Ovary (tissue), 10 donors: ENCODE measurements at places on chromosomes 1 and 21. TPM values are rescaled to one million over a fixed set of nuclear protein-coding genes. Genes with fewer than 3 reads are reported as not detected.

GNG12 gene
- total RNA-seq, result 84.4 TPM

PTTG1IP gene
- total RNA-seq, result 226 TPM

CA6 gene
- total RNA-seq, result not detected

TRIM46 gene
- not detected for total RNA-seq

SELP gene
- 5.2 TPM for total RNA-seq

IL20 gene
- not detected for total RNA-seq

KCNE2 gene
- 0.48 TPM for total RNA-seq

GRCh38 chr1:77175230-77175844 is 43.9 kb downstream of the PIGK start:
- no peaks in the 10 kb centered on the region for H3K36me3 ChIP-seq
- no peak overlapping the region for H3K4me3 ChIP-seq
- no peak overlapping the region for H3K27ac ChIP-seq

- no peaks in the 10 kb centered on the region for H3K4me1 ChIP-seq
- H3K27me3 ChIP-seq, result no peaks in the 10 kb centered on the region
- no peak for DNase-seq
- H3K27ac ChIP-seq, result no peak overlapping the region
- H3K36me3 ChIP-seq, result no peaks in the 10 kb centered on the region
- H3K4me3 ChIP-seq, result no peak overlapping the region
Observed at GRCh38 chr1:203985044-203985443, 87.9 kb upstream of the SOX13 start.

- H3K27ac ChIP-seq, result no peak overlapping the region
- H3K36me3 ChIP-seq, result no peaks in the 10 kb centered on the region
- no peaks in the 10 kb centered on the region for H3K4me1 ChIP-seq
- no peak for DNase-seq
- no peaks in the 10 kb centered on the region for H3K27me3 ChIP-seq
Observed at GRCh38 chr1:60797351-60797750, 285.0 kb upstream of the NFIA start.

GRCh38 chr1:197424380-197424779 is 156.3 kb downstream of the CRB1 start:
- DNase-seq, result no peak
- H3K27ac ChIP-seq, result no peak overlapping the region
- no peaks in the 10 kb centered on the region for H3K36me3 ChIP-seq
- H3K4me3 ChIP-seq, result no peak overlapping the region
- peaks cover 1% of the 10 kb centered on the region for H3K4me1 ChIP-seq
- no peaks in the 10 kb centered on the region for H3K27me3 ChIP-seq

DNA sequence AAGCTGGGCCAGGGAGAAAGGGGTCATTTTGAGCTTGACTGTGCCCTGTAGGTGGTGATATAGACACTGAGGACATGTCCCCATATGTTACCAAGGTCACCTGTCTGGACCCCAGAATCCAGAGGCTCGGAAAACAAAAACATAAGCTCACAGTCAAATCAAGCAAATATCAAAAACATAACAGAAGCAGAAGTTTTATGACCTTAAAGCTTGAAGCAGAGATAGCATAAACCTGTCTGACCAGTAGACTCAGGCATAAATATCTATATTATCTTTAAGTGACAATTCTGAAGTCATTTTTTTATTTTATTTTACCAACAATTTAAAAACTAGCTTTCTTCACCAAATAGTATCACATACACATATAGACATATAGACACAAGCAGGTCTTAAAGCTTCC is 32.8 kb upstream of the RHOU start:
- H3K27me3 ChIP-seq, result no peaks in the 10 kb centered on the region
- no peaks in the 10 kb centered on the region for H3K36me3 ChIP-seq
- H3K4me3 ChIP-seq, result no peak overlapping the region

DNA sequence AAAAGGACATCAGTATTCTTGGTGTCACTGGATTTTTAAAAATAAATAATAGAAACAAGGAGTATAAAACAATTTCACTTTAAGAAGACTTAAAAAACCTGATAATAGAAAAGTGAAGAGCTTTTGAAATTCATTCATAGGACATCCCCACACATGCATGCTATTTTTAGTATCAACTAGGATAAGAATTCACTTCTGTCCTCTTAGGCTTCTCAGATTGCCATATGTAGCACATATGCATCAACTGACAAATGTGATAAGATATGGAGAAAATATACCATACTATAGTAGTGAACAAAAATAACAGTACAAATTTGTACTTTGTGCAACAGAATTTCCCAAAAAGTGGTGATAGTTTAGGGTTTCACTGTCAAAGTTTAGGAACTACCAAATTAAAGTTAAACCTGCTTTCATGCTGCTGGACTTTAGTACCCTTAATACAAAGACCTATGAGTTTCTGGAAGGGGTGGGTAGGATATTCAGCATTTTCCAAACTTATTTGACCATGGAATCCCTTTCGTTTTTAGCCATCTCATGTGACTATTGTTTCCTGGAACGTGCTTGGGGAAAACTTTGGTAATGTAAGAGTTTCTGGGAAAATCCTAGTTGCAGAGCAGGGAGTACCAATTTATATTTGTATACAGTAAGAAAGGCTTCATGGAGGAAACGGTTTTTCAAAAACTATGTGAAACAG is 19.8 kb downstream of the RPRD2 start:
- DNase-seq, result no peak
- H3K4me3 ChIP-seq, result no peak overlapping the region
- H3K36me3 ChIP-seq, result no peaks in the 10 kb centered on the region
- H3K27me3 ChIP-seq, result no peaks in the 10 kb centered on the region
- peaks cover 7% of the 10 kb centered on the region for H3K4me1 ChIP-seq

DNA sequence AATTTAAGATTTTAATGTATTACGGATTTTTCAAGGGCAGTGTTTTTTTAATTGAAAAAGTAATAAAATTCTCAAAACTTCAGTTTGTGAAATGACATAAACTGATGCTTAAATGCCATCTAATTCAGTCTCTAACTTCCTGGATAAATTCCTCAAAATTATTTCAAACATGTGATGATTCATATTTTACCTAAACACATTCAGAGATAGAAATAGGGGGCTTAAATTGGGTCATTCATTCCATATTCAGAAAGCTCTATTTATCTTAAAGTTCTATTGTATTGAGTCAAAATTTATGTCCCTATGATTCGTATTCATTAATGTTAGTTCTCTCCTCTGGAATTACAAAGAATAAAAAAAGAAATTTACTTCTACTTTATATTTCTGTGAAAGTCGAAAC is 713.6 kb upstream of the CHRM3 start:
- no peak overlapping the region for H3K27ac ChIP-seq
- H3K4me1 ChIP-seq, result no peaks in the 10 kb centered on the region
- no peaks in the 10 kb centered on the region for H3K36me3 ChIP-seq
- H3K27me3 ChIP-seq, result no peaks in the 10 kb centered on the region
- no peak overlapping the region for H3K4me3 ChIP-seq

DNA sequence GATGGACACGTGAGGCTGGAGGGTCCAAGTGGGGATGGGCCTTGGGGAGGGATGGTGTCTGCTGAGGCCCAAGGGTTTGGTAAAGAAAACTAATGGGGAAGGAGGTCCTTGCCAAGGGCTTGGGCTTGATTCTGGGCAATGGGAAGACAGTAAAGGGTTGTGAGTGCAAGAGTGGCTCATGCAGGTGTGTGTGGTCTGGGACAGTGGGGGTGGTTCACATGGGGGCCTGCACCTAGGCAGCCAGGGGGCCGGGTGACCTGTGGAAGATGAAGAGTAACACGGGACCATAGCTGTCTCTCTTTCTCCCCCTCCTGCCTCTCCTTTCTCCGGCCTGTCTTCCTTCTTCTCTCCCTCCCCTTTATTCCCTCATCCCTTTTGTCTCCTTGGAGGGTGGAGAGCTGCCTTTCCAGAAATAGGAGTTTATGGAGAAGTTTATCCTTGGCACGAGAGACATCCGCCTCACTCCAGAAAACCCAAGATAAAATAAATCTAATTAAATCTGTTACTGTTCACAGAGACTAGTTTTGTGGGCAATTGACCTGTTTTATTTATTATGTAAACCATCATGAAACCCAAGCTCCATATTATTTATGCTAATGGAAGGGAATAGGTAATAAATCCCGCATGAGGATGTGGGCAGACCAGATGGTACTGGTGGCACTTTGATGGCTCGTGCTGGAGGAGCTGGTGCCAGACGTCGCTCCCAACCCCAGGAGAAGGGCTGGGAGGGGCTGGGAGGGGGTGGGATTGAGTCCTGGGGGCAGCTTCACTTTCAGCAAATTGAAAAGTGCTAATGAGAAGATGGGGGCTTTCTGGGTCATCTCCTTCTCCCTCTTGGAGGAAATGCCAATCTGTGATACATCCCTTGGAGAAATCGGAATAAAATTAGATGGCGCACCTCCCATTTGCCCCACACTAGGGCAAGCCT is 272.9 kb upstream of the CSF3R start:
- DNase-seq, result no peak
- H3K27me3 ChIP-seq, result no peaks in the 10 kb centered on the region
- H3K4me1 ChIP-seq, result no peaks in the 10 kb centered on the region
- no peaks in the 10 kb centered on the region for H3K36me3 ChIP-seq

- H3K4me1 ChIP-seq, result peaks cover 15% of the 10 kb centered on the region
- DNase-seq, result no peak
- no peak overlapping the region for H3K4me3 ChIP-seq
- H3K27me3 ChIP-seq, result no peaks in the 10 kb centered on the region
- H3K27ac ChIP-seq, result no peak overlapping the region
- no peaks in the 10 kb centered on the region for H3K36me3 ChIP-seq
Observed at GRCh38 chr1:91833946-91834345, 52.0 kb downstream of the TGFBR3 start.

GRCh38 chr21:45397381-45397780 is 7.6 kb upstream of the COL18A1 start:
- H3K27me3 ChIP-seq, result no peaks in the 10 kb centered on the region
- H3K4me3 ChIP-seq, result no peak overlapping the region
- no peak for DNase-seq
- no peaks in the 10 kb centered on the region for H3K4me1 ChIP-seq

DNA sequence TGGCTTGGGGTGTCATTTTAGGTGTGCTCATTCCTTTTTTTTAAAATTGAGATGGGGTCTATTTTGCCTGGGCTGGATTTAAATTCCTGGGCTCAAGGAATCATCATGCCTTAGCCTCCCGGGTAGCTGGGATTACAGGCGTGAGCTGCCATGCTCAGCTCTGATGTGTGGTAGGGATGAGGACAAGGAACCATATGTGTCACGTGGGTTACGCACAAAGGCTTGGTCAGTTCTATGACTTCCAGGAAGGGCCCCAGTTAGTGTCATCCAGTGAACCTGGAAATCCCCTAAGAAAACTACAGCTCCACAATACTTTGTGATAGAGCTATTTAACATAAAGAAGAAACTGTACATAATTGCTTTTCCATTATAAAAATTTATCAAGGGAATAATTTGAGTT is 6.7 kb upstream of the METTL25B start:
- peaks cover 10% of the 10 kb centered on the region for H3K4me1 ChIP-seq
- no peak for DNase-seq
- H3K27ac ChIP-seq, result no peak overlapping the region

DNA sequence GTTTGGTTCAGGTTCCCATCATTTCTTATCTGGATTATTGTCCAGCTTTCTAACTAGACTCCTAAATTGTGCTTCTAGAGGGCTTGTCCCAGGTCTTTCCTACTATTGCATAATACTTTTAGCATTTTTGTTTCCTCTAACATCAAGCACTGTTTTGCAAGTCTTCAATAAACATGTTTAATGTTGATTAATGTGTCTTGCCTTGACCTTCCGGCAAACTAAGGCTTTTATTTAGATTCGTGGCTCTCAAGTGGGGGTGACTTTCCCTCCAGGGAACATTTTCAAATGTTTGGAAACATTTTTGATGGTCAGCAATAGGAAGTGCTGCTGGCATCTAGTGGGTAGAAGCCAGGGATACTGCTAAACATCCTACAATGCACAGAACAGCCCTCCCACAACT is 90.7 kb downstream of the RPE65 start:
- H3K4me3 ChIP-seq, result no peak overlapping the region
- H3K27ac ChIP-seq, result no peak overlapping the region

- H3K4me3 ChIP-seq, result no peak overlapping the region
- no peaks in the 10 kb centered on the region for H3K27me3 ChIP-seq
- no peak overlapping the region for H3K27ac ChIP-seq
- DNase-seq, result no peak
- no peaks in the 10 kb centered on the region for H3K36me3 ChIP-seq
- no peaks in the 10 kb centered on the region for H3K4me1 ChIP-seq
Observed at GRCh38 chr1:112012823-112013222, 23.4 kb upstream of the KCND3 start.
